ENCODE measurements at places on chromosomes 12 and 14.

GRCh38 chr14:71290960-71291466 lies 383.8 kb downstream of the PCNX1 start:
- no peak overlapping the region for H3K4me3 ChIP-seq
- no peak for DNase-seq
- H3K36me3 ChIP-seq: no peaks in the 10 kb centered on the region
- no peaks in the 10 kb centered on the region for H3K4me1 ChIP-seq
- H3K27me3 ChIP-seq: peaks cover 6% of the 10 kb centered on the region

- peaks cover 16% of the 10 kb centered on the region for H3K4me1 ChIP-seq
- H3K27me3 ChIP-seq: no peaks in the 10 kb centered on the region
- H3K36me3 ChIP-seq: peaks cover 6% of the 10 kb centered on the region
- DNase-seq: no peak
These were observed 6.2 kb upstream of the DDX55 start for GRCh38 chr12:123595729-123596128.

- no peak overlapping the region for H3K27ac ChIP-seq
- H3K4me3 ChIP-seq: peak overlapping the region; percentile 1
- no peaks in the 10 kb centered on the region for H3K36me3 ChIP-seq
- peaks cover 4% of the 10 kb centered on the region for H3K27me3 ChIP-seq
These were observed 94.0 kb upstream of the SLC38A4 start for GRCh38 chr12:46919666-46920400.

- peaks cover 3% of the 10 kb centered on the region for H3K36me3 ChIP-seq
- no peak for DNase-seq
- H3K27ac ChIP-seq: no peak overlapping the region
- H3K27me3 ChIP-seq: no peaks in the 10 kb centered on the region
- H3K4me3 ChIP-seq: no peak overlapping the region
These were observed 186.6 kb upstream of the PLEKHG7 start for GRCh38 chr12:92516277-92516600.

DNA sequence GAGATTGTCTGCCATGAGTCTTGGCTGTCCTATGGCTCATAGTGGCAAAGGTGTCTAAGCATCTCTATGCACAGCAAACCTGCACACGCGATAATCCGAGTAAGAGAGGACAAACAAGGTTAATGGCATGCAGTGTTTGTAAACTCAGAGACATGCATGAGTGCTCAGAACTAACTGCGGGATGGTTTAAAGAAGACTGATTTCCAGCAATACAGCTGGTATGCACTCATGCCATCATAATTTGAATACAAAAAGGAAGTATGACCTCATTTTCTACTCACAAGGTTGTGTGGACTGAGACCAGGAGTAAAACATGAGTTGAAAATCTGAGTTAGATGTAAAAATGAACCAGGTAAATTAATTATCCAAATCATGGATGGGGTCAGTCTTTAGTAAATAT lies 16.6 kb upstream of the TCP11L2 start:
- no peak for DNase-seq
- peaks cover 23% of the 10 kb centered on the region for H3K4me1 ChIP-seq
- peaks cover 13% of the 10 kb centered on the region for H3K27me3 ChIP-seq
- H3K4me3 ChIP-seq: no peak overlapping the region
- H3K36me3 ChIP-seq: no peaks in the 10 kb centered on the region

DNA sequence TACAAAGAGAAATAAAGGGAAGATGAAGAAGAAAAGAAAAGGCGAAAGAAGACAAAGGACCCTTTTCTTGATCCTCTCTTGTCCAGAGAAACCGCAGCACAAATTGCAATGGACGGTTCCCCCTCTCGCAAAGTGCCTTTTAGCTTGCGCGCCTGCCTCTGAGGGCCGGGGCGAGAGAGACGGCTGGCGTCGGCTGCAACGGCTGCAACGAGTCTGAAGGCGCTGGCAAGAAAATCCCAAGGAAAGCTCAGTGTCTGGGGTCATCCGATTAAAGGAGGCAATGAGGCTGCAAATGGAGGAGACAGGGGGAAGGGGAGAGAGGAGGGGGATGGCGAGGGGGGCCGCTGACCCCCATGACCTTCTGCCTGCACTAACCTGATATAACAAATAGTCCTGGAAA lies 671.5 kb downstream of the MED13L start:
- no peaks in the 10 kb centered on the region for H3K36me3 ChIP-seq
- H3K4me3 ChIP-seq: no peak overlapping the region
- DNase-seq: no peak

- H3K4me3 ChIP-seq: peak overlapping the region; percentile 90
- H3K4me1 ChIP-seq: peaks cover 17% of the 10 kb centered on the region
- no peaks in the 10 kb centered on the region for H3K36me3 ChIP-seq
- no peaks in the 10 kb centered on the region for H3K27me3 ChIP-seq
- DNase-seq: no peak
These were observed 11.1 kb upstream of the INF2 start for GRCh38 chr14:104678346-104678745.

GRCh38 chr12:67716817-67717216 lies 68.3 kb downstream of the DYRK2 start:
- no peak overlapping the region for H3K4me3 ChIP-seq
- no peaks in the 10 kb centered on the region for H3K27me3 ChIP-seq
- peaks cover 6% of the 10 kb centered on the region for H3K4me1 ChIP-seq
- no peak for DNase-seq

GRCh38 chr12:57366315-57366714 lies 64.5 kb downstream of the R3HDM2 start:
- H3K36me3 ChIP-seq: no peaks in the 10 kb centered on the region
- H3K27me3 ChIP-seq: no peaks in the 10 kb centered on the region
- no peak overlapping the region for H3K4me3 ChIP-seq

GRCh38 chr12:1346126-1346525 lies 248.3 kb downstream of the FBXL14 start:
- H3K4me3 ChIP-seq: peak overlapping the region; percentile 19
- H3K27me3 ChIP-seq: no peaks in the 10 kb centered on the region
- H3K36me3 ChIP-seq: no peaks in the 10 kb centered on the region
- H3K27ac ChIP-seq: no peak overlapping the region
- DNase-seq: no peak

GRCh38 chr14:50667684-50667995 lies 466 bp downstream of the SAV1 start:
- no peak for DNase-seq
- H3K4me1 ChIP-seq: peaks cover 13% of the 10 kb centered on the region
- peaks cover 8% of the 10 kb centered on the region for H3K36me3 ChIP-seq
- H3K27me3 ChIP-seq: no peaks in the 10 kb centered on the region
- H3K4me3 ChIP-seq: no peak overlapping the region

GRCh38 chr12:57237932-57238853 lies 8.7 kb downstream of the SHMT2 start:
- peaks cover 61% of the 10 kb centered on the region for H3K4me1 ChIP-seq
- peaks cover 73% of the 10 kb centered on the region for H3K27me3 ChIP-seq
- H3K36me3 ChIP-seq: peaks cover 9% of the 10 kb centered on the region

- peaks cover 4% of the 10 kb centered on the region for H3K36me3 ChIP-seq
- no peak for DNase-seq
- H3K27me3 ChIP-seq: no peaks in the 10 kb centered on the region
- peak overlapping the region; percentile 75 for H3K4me3 ChIP-seq
These were observed 17.8 kb downstream of the OTUB2 start for GRCh38 chr14:94043756-94044475.

GRCh38 chr12:29691161-29691854 lies 92.4 kb downstream of the TMTC1 start:
- H3K27me3 ChIP-seq: peaks cover 16% of the 10 kb centered on the region
- H3K27ac ChIP-seq: no peak overlapping the region
- no peaks in the 10 kb centered on the region for H3K4me1 ChIP-seq
- no peak for DNase-seq

DNA sequence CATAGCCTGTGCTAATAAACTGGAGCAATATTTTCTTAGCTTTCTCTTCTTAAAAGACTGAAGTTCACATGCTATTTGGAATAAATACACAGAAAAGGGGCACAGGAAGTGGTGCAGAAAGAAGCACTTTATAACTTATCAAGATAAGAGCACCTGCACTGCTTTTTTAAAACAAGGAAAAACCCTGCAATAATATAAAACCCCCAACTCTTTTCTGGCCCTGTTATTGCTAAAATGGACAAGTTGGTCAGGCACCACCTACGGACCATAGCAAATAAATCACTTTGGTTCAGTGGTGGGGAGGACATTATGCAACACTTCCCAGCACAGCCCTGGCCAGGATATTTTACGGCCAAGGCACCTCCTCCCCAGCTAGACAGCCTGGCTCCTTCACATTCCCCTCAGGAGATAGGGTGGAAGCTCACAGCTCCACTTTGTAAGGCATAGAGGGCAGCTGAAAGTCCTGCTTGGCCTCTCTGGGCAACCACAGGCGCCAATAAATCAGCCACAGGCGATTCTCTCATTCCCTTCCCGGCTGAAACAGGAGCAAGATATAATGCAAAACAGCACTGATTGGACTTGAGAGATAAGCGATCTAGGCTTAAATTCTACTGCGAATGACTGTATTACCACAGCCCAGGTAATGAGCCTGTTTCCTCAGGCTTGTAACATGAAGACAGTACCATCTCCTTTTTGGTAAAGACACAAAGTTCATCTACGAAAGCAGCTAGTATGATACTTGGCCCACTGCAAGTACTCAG lies 2.0 kb downstream of the ZBTB25 start:
- DNase-seq: no peak
- peak overlapping the region; percentile 99 for H3K4me3 ChIP-seq
- H3K27ac ChIP-seq: peak overlapping the region; percentile 99

DNA sequence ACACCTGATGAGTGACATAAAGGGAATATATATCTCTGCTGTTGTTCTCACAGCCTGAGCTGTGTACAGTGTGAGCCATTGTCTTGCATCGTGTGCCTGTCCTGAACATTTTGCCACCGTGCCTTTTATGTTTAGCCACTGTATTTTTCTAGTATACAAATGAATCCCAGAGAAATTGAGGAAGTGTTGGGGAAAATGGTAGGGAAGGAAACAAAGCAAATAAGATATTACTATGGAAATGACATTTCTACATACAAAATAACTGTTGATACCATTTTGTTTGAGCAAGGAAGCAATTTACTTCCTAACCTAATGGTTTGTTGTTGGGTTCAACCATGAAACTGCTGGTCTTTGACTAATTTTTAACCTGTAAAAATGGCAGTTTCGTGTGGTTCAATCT lies 5.5 kb downstream of the PSMA6 start:
- peaks cover 3% of the 10 kb centered on the region for H3K36me3 ChIP-seq
- peak overlapping the region; percentile 85 for H3K27ac ChIP-seq
- peaks cover 62% of the 10 kb centered on the region for H3K4me1 ChIP-seq
- H3K27me3 ChIP-seq: no peaks in the 10 kb centered on the region

DNA sequence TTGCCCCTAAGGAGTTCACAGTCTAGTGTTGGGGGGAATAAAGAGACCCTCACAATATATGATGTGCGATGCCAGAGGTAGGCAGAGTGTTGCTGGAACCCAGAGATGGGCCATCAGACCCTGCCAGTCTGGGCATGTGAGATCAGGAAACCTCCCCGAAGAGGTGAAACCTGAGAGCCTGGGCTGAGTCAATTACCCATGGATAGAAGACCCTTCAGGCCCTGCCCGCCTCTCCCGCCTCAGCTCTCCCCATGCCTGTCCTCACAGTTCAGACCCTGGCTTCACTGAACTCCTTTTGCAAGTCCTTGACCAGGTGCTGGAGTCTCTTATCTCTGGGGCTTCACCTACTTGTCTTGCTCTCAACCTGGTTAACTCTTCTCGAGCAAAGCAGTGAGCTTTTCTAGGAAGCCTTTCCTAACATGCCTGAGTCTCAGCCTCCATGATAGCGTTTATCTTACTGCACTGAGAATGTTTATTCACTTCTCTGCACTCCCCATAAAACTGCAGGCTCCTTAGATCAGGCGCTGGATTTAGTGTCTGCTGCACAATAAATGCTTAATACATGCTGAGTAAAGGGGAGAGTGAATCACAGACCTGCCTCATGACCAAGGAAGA lies 19.6 kb downstream of the ALDH1L2 start:
- H3K27ac ChIP-seq: no peak overlapping the region
- no peaks in the 10 kb centered on the region for H3K4me1 ChIP-seq
- H3K27me3 ChIP-seq: peaks cover 32% of the 10 kb centered on the region
- DNase-seq: no peak
- H3K36me3 ChIP-seq: no peaks in the 10 kb centered on the region
- no peak overlapping the region for H3K4me3 ChIP-seq

DNA sequence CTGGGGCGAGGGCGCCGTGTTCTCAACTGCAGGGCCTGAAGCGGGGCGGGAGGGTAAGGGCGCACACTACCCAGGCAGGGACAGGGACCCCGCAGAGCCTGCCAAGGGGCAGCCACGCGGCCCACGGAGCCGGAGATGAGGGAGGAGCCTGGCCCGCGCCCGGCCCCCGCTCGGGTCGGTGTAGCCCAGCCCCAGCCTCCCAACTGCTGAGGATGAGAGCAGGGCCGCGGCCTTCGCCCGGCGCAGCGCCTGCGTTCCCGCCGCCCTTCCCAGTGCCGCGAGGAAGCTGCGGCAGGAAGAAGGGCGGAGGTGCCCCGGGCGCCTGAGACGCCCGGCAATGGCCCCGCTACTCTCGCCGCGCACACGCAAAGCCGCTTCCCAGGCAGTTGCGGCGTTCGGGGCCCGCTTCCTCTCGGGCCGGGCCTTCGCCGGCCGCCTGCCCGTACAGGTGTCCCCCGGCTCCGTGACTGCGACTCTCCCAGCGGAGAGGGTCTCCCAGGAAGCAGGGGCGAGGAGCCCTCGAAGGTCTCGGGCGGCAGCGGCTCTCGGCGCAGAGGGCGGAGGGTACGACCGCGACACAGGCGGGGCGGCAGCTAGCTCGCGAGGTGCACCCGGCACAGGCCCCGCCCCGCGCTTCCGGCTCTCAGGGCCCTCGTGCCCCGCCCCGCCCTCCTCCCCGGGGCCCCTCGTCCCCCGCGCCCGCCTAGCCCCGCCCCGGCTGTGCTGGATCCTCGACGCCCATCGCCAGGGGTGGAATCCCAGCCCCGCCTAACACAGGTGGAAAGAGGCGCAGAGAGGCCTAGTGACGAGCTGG lies 24.8 kb upstream of the YY1 start:
- H3K27me3 ChIP-seq: no peaks in the 10 kb centered on the region
- no peaks in the 10 kb centered on the region for H3K36me3 ChIP-seq
- H3K4me1 ChIP-seq: peaks cover 21% of the 10 kb centered on the region
- DNase-seq: peak; percentile 84

- H3K4me1 ChIP-seq: peaks cover 31% of the 10 kb centered on the region
- H3K36me3 ChIP-seq: peaks cover 5% of the 10 kb centered on the region
- H3K4me3 ChIP-seq: peak overlapping the region; percentile 60
- peaks cover 10% of the 10 kb centered on the region for H3K27me3 ChIP-seq
These were observed 10.9 kb upstream of the TAC3 start for GRCh38 chr12:57027011-57027804.

GRCh38 chr14:64095620-64096019 lies 198.6 kb downstream of the ESR2 start:
- no peaks in the 10 kb centered on the region for H3K27me3 ChIP-seq
- DNase-seq: no peak
- H3K27ac ChIP-seq: no peak overlapping the region
- H3K36me3 ChIP-seq: peaks cover 7% of the 10 kb centered on the region
- H3K4me1 ChIP-seq: peaks cover 2% of the 10 kb centered on the region

GRCh38 chr14:80930836-80931389 lies 10.6 kb downstream of the CEP128 start:
- H3K27me3 ChIP-seq: no peaks in the 10 kb centered on the region
- peak; percentile 20 for DNase-seq
- H3K36me3 ChIP-seq: peaks cover 2% of the 10 kb centered on the region
- peak overlapping the region; percentile 93 for H3K27ac ChIP-seq
- H3K4me1 ChIP-seq: peaks cover 33% of the 10 kb centered on the region

DNA sequence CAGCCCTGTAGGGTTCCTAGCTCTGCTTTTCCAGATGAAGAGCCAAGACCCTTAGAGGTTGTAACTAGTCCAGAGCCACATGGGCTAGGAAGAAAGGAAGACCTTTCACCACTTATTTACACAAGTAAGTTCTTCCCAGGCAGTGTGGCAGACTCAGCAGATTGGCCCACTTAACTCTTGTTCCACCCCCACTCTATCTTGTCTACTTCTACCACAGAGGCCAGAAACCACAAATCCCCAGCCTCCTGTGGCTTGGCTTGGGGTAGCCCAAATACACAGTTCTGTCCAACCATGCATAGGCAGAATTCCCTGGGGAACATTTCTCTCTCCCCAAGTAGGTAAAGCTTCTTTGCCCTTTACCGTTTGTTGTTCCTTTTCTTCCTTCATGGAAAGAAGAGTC lies 383.5 kb downstream of the RGS6 start:
- no peak overlapping the region for H3K4me3 ChIP-seq
- no peak for DNase-seq
- H3K4me1 ChIP-seq: no peaks in the 10 kb centered on the region
- H3K36me3 ChIP-seq: no peaks in the 10 kb centered on the region
